ENCODE measurements at places on chromosomes 11 and 22. TPM values are rescaled to one million over a fixed set of nuclear protein-coding genes. Genes with fewer than 3 reads are reported as not detected.

DNA sequence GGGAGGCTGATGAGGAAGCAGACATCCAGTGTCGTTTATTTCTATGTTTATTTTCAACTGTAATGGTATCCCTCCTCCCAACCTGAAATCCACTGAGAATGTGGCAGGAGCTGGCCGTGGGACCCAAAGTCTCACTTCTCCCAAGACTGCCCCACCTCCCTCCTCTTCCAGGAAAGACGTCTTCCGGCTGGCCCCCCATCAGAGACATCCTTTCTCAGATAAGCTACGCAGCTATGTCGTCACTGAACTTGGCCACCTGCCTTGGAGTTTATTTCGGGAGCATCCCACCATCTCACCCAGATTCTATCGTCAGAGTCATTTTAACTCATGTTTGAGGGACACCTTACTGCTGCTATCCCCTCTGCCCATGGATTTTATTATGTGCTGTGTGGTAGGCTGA is 13.9 kb downstream of the TMEM184B start:
- no peak for DNase-seq

DNA sequence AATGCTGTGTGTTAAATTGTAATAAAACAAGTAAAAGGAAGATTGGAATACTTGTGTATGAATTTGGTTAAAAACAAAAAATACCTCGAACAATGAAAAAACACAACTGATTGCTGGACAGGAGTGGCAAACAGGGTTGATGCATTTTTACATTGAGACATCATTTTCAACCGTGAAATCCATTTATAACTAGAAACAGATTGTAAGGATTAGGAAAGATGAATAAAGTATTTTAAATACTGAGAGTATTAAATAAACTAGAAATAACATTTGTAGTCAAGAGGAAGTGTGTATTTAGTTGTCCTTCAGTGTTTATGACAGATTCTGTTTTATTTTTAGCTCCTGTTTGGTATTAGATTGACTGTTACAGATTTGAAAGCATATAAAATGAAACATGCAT is 5.4 kb downstream of the ATM start:
- no peak for DNase-seq

DNA sequence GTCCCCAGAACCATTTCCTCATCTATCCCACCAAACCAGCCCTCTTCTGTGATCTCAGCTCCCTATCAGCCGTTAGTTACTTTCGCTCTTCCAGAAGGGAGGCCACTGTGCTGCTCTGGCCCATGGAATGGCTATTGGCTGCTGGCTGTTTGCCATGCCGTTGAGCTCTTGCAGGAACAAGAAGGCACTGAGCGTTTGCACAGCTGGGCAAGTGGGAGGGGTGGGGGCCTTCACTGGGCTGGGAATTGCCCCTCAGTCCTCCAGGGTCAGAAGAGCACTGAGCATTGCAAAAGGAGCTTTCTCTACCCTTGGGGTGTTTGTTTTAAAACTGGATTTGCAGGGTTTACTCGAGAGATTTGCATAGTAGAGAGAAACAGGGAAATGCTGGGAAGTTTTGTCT is 129.0 kb upstream of the PARVA start:
- DNase-seq: peak; percentile 23

GRCh38 chr11:118174006-118174567 is 2.4 kb downstream of the SCN2B start:
- DNase-seq: no peak

GRCh38 chr22:42282943-42283277 is 12.5 kb upstream of the TCF20 start:
- DNase-seq: no peak

- DNase-seq: peak; percentile 68
Observed at GRCh38 chr22:39250838-39251237, 6.1 kb upstream of the PDGFB start.

- DNase-seq: no peak
Observed at GRCh38 chr11:2574043-2574552, 125.7 kb downstream of the KCNQ1OT1 start.

The ACTN3 gene
- polyA plus RNA-seq: 7.3 TPM

The GSTP1 gene
- polyA plus RNA-seq: 1,881 TPM

All from GM23338 (cell line).